ENCODE measurements at places on chromosomes 11 and 22. TPM values are rescaled to one million over a fixed set of nuclear protein-coding genes. Genes with fewer than 3 reads are reported as not detected.
A peak's percentile ranks its signal among the peaks of the same experiment; 100 is the strongest.

ANO5 gene
- 0.12 TPM for total RNA-seq

MIEF1 gene
- 40.0 TPM for total RNA-seq

C11orf16 gene
- not detected for total RNA-seq

WT1 gene
- not detected for total RNA-seq

BIK gene
- 1.4 TPM for total RNA-seq

DCHS1 gene
- 0.35 TPM for total RNA-seq

GNB1L gene
- total RNA-seq = 5.3 TPM

DNA sequence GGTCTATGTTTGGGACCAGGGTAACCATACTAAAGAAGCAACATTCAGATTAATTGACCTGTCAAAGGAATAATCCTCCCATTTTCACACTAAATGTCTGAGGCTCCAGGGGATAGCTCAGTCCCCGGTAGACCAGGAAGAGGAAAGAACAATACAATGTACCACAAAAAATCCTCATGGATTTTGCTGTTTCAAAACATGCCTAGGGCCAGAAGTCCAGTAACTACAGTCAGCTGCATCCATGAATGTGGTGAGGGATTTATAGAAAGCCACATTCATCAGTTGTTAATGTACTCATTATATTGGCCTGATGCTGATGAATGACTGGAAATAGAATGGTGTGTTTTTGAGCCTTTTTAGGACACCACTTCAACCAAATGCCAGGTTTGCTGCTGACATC, 6.9 kb upstream of the ETS1 start:
- peaks cover 7% of the 10 kb centered on the region for H3K27me3 ChIP-seq
- H3K27ac ChIP-seq = no peak overlapping the region
- no peaks in the 10 kb centered on the region for H3K36me3 ChIP-seq
- DNase-seq = no peak
- peaks cover 3% of the 10 kb centered on the region for H3K4me1 ChIP-seq

DNA sequence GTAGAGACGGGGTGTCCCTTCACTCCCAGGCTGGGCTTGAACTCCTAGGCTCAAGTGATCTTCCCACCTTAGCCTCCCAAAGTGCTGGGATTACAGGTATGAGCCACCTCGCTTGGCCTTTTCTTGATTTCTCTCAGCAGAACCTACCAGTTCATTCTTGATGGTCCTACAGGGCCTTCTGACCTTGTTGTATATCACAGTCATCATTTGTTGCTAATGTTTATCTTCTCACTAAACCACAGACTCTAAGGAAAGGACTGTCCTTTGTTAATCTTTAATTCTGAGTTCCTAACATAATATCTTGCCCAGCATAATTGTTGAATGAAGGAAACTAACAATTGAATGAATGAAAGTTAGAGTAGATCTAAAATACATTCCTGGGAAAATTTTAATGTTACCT, 22.0 kb upstream of the ZC3H12C start:
- no peak overlapping the region for H3K27ac ChIP-seq
- H3K4me3 ChIP-seq = no peak overlapping the region
- peaks cover 6% of the 10 kb centered on the region for H3K4me1 ChIP-seq
- DNase-seq = no peak
- peaks cover 22% of the 10 kb centered on the region for H3K27me3 ChIP-seq

DNA sequence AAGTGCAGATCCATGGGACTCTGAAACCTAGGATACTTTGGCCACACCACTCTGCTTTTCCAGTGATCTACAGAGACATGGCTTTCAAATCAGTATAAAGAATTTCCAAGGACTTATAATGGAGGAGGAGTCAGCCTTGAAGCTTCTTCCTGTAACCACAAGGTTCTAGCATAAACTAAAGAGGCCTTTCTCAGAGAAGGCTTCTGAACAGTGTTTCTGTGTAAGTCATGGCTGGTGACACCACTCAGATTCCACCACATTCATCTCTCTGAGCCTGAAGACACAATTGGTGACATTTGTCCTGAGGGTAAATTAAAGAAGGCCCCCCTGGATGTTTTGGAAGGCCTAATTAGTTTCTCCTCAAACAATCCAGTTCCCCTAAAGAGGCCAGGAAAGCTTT, 29.0 kb upstream of the ADORA2A start:
- no peak overlapping the region for H3K4me3 ChIP-seq
- peaks cover 19% of the 10 kb centered on the region for H3K36me3 ChIP-seq
- no peak overlapping the region for H3K27ac ChIP-seq

- no peaks in the 10 kb centered on the region for H3K36me3 ChIP-seq
- H3K4me1 ChIP-seq = peaks cover 4% of the 10 kb centered on the region
- no peak overlapping the region for H3K4me3 ChIP-seq
Observed at GRCh38 chr22:23518376-23519187, 61.5 kb downstream of the IGLL1 start.

DNA sequence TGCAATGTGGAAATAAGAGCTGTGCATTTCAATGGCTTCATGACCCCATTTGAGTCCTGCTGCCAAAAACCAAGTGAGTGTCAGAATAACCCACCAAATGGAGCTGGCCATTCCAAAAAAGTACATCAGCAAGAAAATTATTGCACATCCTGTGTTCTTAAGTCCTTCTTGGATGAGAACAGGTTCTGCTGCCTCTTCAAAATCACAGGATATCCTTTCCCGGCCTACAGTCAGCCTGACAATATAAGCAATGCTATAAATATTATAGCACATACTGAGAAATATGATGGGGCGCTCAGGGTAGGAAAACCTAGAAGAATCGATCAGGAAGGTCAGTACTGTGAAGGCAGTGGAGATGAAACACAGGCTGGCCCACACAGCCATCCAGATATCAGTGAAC, 3.5 kb downstream of the FZD4 start:
- DNase-seq = no peak
- H3K4me3 ChIP-seq = no peak overlapping the region
- peaks cover 13% of the 10 kb centered on the region for H3K4me1 ChIP-seq
- no peaks in the 10 kb centered on the region for H3K36me3 ChIP-seq
- no peak overlapping the region for H3K27ac ChIP-seq
- peaks cover 49% of the 10 kb centered on the region for H3K27me3 ChIP-seq

DNA sequence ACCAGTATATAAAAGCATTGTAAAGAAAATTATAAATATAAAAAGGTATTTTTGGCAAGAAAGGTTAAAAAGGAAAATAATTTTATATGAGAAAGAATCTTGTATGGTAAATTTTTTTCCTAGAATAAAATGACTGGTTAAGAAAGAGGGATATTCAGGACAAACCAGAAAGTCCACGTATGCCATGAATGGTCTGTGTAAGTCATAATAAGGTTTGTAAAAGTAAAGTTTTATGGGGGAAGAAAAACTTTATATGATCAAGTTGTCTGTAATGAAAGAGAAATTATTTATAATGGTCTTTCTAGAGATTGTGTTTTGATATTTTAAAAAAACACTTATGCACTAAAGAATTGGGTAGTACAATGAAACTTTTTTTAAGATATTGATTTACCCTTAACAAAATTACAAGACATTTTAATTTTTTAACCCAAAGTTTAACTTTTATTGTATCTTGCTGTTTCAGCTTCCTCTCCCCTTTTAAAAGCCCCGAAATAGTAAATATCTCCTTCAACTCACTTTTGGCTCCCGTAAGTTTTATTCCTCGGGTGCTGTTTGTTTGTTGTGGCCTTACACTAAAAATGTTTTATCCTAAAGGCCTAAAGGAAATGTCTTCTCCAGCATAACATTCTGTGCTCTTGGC, 47.7 kb downstream of the AMOTL1 start:
- no peak overlapping the region for H3K27ac ChIP-seq
- H3K4me1 ChIP-seq = no peaks in the 10 kb centered on the region
- no peak for DNase-seq
- H3K36me3 ChIP-seq = peaks cover 2% of the 10 kb centered on the region
- no peaks in the 10 kb centered on the region for H3K27me3 ChIP-seq
- H3K4me3 ChIP-seq = no peak overlapping the region

- H3K27ac ChIP-seq = no peak overlapping the region
- H3K27me3 ChIP-seq = no peaks in the 10 kb centered on the region
- no peak overlapping the region for H3K4me3 ChIP-seq
- DNase-seq = peak; percentile 53
- H3K36me3 ChIP-seq = no peaks in the 10 kb centered on the region
Observed at GRCh38 chr11:17528181-17528691, 16.0 kb downstream of the USH1C start.

- no peaks in the 10 kb centered on the region for H3K36me3 ChIP-seq
- H3K4me3 ChIP-seq = no peak overlapping the region
- H3K4me1 ChIP-seq = no peaks in the 10 kb centered on the region
- no peaks in the 10 kb centered on the region for H3K27me3 ChIP-seq
Observed at GRCh38 chr11:44968510-44968909, 17.8 kb upstream of the TP53I11 start.

DNA sequence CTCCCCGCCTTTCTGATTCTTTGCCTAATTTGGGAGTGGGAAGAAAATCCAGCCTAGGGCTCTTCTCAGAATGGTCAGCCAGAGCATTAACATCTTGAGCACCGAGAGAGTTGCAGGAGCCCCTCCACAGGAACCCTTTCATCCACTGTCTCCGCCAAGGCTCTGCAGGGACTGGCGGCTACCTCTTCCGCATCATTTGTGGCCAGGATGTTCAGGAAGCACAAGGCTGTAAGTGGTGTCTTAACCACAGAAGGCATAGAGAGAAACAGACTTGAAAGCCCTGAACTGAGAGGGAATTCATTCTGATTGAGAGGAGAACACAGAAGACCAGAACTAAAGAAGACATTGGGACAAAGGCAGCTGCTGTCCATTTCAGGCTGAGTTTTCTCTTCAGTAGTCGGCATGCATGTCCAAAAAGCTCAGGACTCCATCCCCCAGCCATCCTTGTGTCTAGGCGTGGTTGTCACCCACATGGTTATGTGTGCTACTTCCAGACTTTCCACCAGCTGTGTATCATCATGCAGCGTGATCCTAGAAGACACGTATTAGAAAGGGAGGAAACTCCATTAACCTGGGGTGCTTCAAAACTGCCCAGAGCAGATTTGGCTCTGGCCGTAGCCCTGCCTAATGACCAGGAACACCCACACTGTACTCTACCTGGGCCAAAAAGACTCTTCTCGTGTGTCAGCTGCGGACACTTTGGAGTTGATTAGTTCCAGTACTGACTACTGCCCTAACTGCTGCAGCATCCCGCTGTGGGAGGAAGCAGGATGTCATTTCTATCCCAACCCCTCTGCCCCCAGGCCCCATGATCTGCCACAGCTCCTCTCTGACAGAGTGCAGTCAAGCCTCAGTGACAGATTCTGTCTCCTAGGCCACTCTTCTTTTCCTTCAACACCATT, 725.1 kb downstream of the NTM start:
- no peaks in the 10 kb centered on the region for H3K27me3 ChIP-seq
- no peak for DNase-seq
- H3K27ac ChIP-seq = no peak overlapping the region
- no peaks in the 10 kb centered on the region for H3K36me3 ChIP-seq
- H3K4me1 ChIP-seq = no peaks in the 10 kb centered on the region

- no peak overlapping the region for H3K27ac ChIP-seq
- no peak for DNase-seq
- peaks cover 20% of the 10 kb centered on the region for H3K36me3 ChIP-seq
- no peaks in the 10 kb centered on the region for H3K27me3 ChIP-seq
- no peak overlapping the region for H3K4me3 ChIP-seq
Observed at GRCh38 chr22:21698430-21699329, 32.9 kb downstream of the PPIL2 start.

GRCh38 chr22:48780597-48781277, 1046.9 kb downstream of the BRD1 start:
- no peak overlapping the region for H3K27ac ChIP-seq
- H3K4me3 ChIP-seq = no peak overlapping the region
- no peaks in the 10 kb centered on the region for H3K4me1 ChIP-seq
- no peak for DNase-seq

- H3K4me1 ChIP-seq = peaks cover 33% of the 10 kb centered on the region
- H3K36me3 ChIP-seq = no peaks in the 10 kb centered on the region
- peaks cover 53% of the 10 kb centered on the region for H3K27me3 ChIP-seq
- no peak overlapping the region for H3K4me3 ChIP-seq
- no peak for DNase-seq
Observed at GRCh38 chr11:57458060-57458409, 2.3 kb upstream of the RTN4RL2 start.

DNA sequence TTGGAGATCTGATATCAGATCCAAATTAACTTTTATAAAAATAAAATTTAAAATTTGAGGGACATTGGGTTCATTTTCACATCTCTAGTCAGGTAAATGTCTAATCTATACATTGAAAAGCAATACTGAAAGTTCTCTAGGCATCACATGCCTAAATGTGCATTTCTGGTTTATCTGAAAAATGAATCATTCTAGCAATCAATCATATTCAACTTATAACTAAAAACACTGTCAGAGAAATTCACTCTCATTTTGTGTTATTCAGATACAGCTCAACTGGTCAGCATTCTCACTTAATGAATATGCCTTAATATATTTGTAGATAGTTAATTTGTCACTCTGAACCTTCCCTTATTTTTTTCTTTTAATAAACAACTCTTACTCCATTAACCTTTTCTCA, 243.2 kb downstream of the CASP12 start:
- no peak overlapping the region for H3K4me3 ChIP-seq
- peaks cover 17% of the 10 kb centered on the region for H3K36me3 ChIP-seq
- no peak for DNase-seq
- H3K4me1 ChIP-seq = peaks cover 42% of the 10 kb centered on the region
- no peak overlapping the region for H3K27ac ChIP-seq

Measured in activated CD4-positive, alpha-beta T cell treated with anti-CD3 and anti-CD28 coated beads, Interleukin-2, amount 10 ng/mL, durations not matched to agents 7 days and 5 days (primary cell).